ENCODE measurements at places on chromosomes 6 and 20. TPM values are rescaled to one million over a fixed set of nuclear protein-coding genes. Genes with fewer than 3 reads are reported as not detected.

GRCh38 chr6:52976149-52976548 lies 18.9 kb downstream of the GSTA4 start:
- H3K36me3 ChIP-seq: peaks cover 4% of the 10 kb centered on the region
- DNase-seq: no peak
- no peaks in the 10 kb centered on the region for H3K27me3 ChIP-seq
- H3K4me1 ChIP-seq: no peaks in the 10 kb centered on the region
- H3K27ac ChIP-seq: no peak overlapping the region
- H3K4me3 ChIP-seq: no peak overlapping the region

GRCh38 chr6:73340048-73340447 lies 14.0 kb downstream of the DPPA5 start:
- DNase-seq: no peak
- H3K4me3 ChIP-seq: no peak overlapping the region
- H3K27me3 ChIP-seq: no peaks in the 10 kb centered on the region
- H3K4me1 ChIP-seq: no peaks in the 10 kb centered on the region
- no peak overlapping the region for H3K27ac ChIP-seq

DNA sequence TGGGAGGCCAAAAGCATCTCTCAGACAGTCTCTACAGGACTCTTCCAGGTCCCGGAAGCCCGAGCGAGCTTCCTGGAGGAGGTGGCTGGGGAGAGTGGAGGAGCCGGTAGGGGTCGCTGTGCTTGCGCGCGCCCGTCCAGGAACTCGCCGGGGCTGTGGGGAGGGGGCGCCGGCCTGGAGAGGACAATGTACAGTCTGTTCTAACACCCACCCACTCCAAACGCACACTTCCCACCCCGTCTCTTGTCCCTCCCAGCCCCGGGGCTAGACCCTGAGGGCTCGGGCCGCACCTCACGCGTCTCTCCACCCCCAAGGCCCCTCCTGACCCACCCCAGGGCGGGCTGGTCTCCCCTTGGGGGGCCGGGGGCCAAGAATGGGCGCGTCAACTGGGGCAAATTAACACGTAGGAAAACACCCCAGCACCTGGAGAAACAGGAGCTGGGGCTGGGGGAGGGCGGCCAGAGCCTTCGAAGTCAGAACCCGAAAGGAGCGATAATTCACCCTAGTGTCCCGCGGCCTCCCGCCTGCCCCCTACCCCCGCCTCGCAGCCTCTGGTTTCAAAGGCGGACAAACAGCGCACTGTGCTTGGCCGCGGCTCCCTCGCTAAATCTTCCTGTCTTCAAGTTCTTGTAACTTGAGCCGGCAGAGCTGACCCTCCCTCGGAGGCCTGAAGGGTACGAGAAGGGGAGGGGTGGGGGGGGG lies 103.2 kb upstream of the FOXP4 start:
- H3K4me3 ChIP-seq: peak overlapping the region; percentile 3
- DNase-seq: peak; percentile 96
- peaks cover 31% of the 10 kb centered on the region for H3K4me1 ChIP-seq
- peaks cover 54% of the 10 kb centered on the region for H3K27me3 ChIP-seq

DNA sequence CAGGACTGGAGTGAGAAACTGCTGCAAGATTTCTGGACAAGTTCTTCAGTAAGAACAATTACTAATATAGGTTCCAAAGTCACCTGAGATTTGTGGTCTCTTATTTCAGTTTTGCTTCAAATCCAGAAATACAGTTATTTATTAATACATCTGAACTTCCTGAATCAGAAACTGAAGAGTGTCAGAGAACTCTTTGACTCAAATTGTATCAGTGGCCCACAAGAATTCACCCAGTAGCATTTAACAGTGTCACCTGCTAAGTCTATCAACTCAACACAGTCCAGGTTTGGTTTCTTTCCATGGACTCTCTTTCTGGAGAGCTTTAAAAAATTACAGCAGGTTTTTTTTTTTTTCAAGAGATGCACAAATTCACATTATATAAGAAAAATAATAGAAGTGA lies 18.8 kb upstream of the NHSL1 start:
- H3K4me3 ChIP-seq: no peak overlapping the region
- no peak for DNase-seq
- no peaks in the 10 kb centered on the region for H3K27me3 ChIP-seq

GRCh38 chr6:80129485-80129884 lies 23.0 kb downstream of the BCKDHB start:
- peaks cover 10% of the 10 kb centered on the region for H3K36me3 ChIP-seq
- no peak for DNase-seq
- no peaks in the 10 kb centered on the region for H3K27me3 ChIP-seq
- no peaks in the 10 kb centered on the region for H3K4me1 ChIP-seq

DNA sequence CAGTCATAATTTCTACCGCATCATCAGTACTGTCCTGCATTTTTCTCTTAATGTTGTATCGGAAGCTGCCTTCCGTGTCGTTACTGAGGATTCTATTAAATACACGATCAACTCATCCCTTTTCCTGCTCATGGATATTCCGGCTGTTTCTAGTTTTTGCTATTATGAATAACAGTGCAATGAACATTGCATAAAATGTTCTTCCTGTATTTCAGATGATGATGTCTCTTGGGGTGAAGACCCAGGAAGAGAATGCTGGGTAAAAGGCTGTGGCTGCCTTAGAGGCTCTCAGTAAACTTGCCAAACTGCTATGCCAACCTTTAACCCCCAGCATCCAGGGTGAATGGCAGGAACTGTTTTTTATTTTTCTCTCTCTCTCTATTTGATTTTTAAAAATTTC lies 24.1 kb upstream of the EPB41L1 start:
- H3K4me1 ChIP-seq: no peaks in the 10 kb centered on the region
- H3K36me3 ChIP-seq: no peaks in the 10 kb centered on the region
- no peak overlapping the region for H3K27ac ChIP-seq
- DNase-seq: no peak
- no peaks in the 10 kb centered on the region for H3K27me3 ChIP-seq
- no peak overlapping the region for H3K4me3 ChIP-seq

- H3K36me3 ChIP-seq: no peaks in the 10 kb centered on the region
- no peak overlapping the region for H3K4me3 ChIP-seq
- no peak for DNase-seq
- H3K4me1 ChIP-seq: peaks cover 43% of the 10 kb centered on the region
- no peak overlapping the region for H3K27ac ChIP-seq
These were observed 35.9 kb downstream of the ZC3H12D start for GRCh38 chr6:149448821-149449453.

DNA sequence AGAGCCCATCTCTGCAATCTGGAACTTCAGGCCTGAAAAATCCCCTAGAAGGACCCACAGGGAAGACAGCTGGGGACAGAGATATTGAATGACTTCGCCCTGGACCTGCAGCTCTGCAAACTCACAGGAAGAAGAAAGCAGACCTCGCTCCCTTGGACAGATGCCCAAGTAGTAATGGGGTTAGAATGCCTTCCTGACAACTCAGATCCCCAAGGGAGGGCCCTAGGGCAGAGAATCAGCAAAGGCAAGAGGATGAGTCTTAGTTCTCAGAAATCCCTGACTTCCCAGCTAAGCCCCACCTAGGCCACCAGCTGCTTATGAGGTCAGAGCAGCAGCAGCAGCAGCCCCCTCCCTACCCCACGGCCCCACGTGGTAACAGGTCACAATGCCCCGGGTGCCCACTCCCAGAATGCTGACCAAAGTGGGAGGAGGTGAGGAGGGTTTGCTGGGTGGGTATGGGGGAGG lies at the start of gene C20orf141:
TSS of gene C20orf141 (plus strand) at position 401 of the 465 bp plus-strand sequence. CDS start 198 bp downstream, outside the sequence.
- H3K27me3 ChIP-seq: peaks cover 12% of the 10 kb centered on the region
- H3K4me1 ChIP-seq: peaks cover 11% of the 10 kb centered on the region
- peak; percentile 67 for DNase-seq
- no peak within 1 kb of the TSS for H3K4me3 ChIP-seq

- H3K27ac ChIP-seq: no peak overlapping the region
- no peaks in the 10 kb centered on the region for H3K27me3 ChIP-seq
- H3K4me1 ChIP-seq: no peaks in the 10 kb centered on the region
- no peak for DNase-seq
These were observed 669.2 kb downstream of the PRKN start for GRCh38 chr6:162058281-162058875.

GRCh38 chr6:3546121-3546520 lies 89.3 kb upstream of the SLC22A23 start:
- no peak overlapping the region for H3K27ac ChIP-seq
- H3K4me1 ChIP-seq: no peaks in the 10 kb centered on the region
- no peak overlapping the region for H3K4me3 ChIP-seq
- H3K36me3 ChIP-seq: no peaks in the 10 kb centered on the region

DNA sequence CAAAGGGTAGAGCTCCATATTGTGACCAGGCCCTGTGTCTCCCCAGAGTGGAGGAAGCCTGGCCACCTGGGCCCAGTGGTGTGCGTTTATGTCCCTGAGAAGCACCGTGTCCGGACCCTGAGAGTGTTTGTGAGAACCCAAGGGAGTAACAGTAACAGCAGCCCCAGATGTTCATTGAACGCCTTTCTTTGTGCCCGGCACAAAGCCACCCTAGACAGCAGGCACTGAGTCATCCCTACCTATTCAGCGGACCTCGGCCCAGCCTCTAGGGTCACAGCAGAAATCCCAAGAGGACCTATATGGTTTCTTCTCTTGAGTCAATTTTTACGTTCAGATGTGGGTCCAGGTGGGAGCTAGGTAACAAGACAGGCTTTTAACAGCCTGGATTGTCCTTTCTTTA lies 24.5 kb downstream of the BCAS4 start:
- H3K4me1 ChIP-seq: peaks cover 11% of the 10 kb centered on the region
- no peak for DNase-seq
- no peaks in the 10 kb centered on the region for H3K36me3 ChIP-seq
- H3K27ac ChIP-seq: no peak overlapping the region
- H3K4me3 ChIP-seq: no peak overlapping the region
- H3K27me3 ChIP-seq: no peaks in the 10 kb centered on the region

GRCh38 chr20:45552456-45552855 lies 5.3 kb upstream of the EPPIN start:
- no peaks in the 10 kb centered on the region for H3K4me1 ChIP-seq
- no peak for DNase-seq
- H3K36me3 ChIP-seq: no peaks in the 10 kb centered on the region

DNA sequence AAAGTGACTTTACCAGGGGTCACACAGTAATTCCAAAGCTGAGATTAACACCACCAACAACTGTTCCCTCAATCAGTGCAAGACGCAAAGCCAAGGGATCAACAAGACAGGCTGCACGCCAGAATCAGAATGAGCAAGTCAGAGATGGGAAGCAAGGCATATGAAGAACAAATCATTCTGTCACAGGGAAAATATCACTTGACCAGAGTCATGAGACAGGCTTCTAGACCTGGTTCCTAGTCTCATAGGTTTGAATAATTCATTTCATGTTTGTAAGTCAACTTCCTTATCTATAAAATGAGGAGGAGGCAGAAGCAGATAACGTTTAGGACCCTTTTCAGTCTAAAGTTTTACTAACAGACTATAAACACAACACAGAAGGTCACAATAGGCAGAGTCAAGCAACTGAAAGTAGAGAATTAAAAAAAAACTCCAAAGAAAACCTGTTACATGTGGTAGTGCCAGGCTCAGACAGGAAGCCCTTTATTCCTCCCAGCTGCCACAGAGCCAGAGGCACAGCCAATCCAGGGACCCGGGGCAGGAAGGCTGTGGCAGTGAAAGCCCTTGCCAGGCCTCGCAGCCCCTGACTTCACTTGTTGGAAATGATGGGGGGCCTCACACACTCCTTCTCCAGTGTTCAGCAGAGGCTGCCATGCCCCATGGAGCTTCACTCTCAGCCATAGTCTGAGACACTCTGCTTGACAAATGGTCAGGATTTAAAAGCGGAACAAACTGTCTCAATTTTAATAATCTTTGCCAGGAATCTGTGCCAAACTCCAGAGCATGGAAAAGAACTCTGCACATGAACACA lies 29.2 kb upstream of the DST start:
- H3K27me3 ChIP-seq: no peaks in the 10 kb centered on the region
- H3K36me3 ChIP-seq: no peaks in the 10 kb centered on the region
- H3K4me3 ChIP-seq: no peak overlapping the region
- DNase-seq: peak; percentile 92
- H3K4me1 ChIP-seq: peaks cover 12% of the 10 kb centered on the region

DNA sequence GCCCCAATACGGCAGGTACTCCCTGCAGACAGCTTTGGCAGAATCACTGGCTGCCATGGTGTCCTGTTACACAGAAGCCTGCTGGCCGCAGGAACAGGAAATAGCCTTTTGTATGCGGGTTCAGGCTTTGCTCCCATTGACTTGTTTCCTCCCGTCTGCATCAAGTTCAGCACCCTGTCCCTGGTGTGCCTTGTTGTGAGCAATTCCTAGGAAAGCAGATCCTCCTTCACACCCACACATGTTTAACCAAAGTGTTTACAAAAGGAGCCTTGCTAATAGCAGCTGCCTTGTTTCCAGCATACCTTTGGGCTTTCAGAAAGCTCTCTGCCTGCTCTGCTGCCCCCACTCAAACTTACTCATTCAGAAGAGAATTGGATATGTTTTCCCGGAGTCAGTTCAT lies 127.2 kb upstream of the SUPT3H start:
- H3K4me1 ChIP-seq: no peaks in the 10 kb centered on the region
- no peak overlapping the region for H3K27ac ChIP-seq
- H3K36me3 ChIP-seq: no peaks in the 10 kb centered on the region
- no peak for DNase-seq

GRCh38 chr20:59676126-59676850 lies 71.9 kb downstream of the PHACTR3 start:
- H3K27ac ChIP-seq: no peak overlapping the region
- peaks cover 2% of the 10 kb centered on the region for H3K27me3 ChIP-seq
- no peaks in the 10 kb centered on the region for H3K4me1 ChIP-seq
- H3K4me3 ChIP-seq: no peak overlapping the region
- DNase-seq: no peak

- peak; percentile 83 for DNase-seq
- H3K4me1 ChIP-seq: peaks cover 15% of the 10 kb centered on the region
- no peaks in the 10 kb centered on the region for H3K36me3 ChIP-seq
- peaks cover 2% of the 10 kb centered on the region for H3K27me3 ChIP-seq
- no peak overlapping the region for H3K4me3 ChIP-seq
These were observed 89.9 kb upstream of the SYNDIG1 start for GRCh38 chr20:24379484-24379927.

- no peak overlapping the region for H3K4me3 ChIP-seq
- H3K27me3 ChIP-seq: no peaks in the 10 kb centered on the region
- no peaks in the 10 kb centered on the region for H3K36me3 ChIP-seq
These were observed 181.2 kb downstream of the TASP1 start for GRCh38 chr20:13457487-13457886.

- H3K27me3 ChIP-seq: no peaks in the 10 kb centered on the region
- no peak overlapping the region for H3K27ac ChIP-seq
- no peaks in the 10 kb centered on the region for H3K4me1 ChIP-seq
- H3K4me3 ChIP-seq: no peak overlapping the region
- DNase-seq: no peak
These were observed 87.8 kb downstream of the L3MBTL3 start for GRCh38 chr6:130105996-130106704.

FRMD1 gene
- 0.13 TPM for total RNA-seq

CITED2 gene
- total RNA-seq: 72.4 TPM

ADAM33 gene
- 52.8 TPM for total RNA-seq

WFDC12 gene
- not detected for total RNA-seq

BPIFB1 gene
- not detected for total RNA-seq

All from muscle of leg (tissue), 16 donors.